Activated gamma-delta T cell treated with Interleukin-2 at 50 U/mL for 16 hours (primary cell): ENCODE measurements at places on chromosomes 7 and 10.

GRCh38 chr7:105831824-105832535 is 44.4 kb downstream of the ATXN7L1 start:
- no peak for DNase-seq

- DNase-seq: no peak
These were observed 67.0 kb upstream of the HPS1 start for GRCh38 chr10:98513704-98514103.

DNA sequence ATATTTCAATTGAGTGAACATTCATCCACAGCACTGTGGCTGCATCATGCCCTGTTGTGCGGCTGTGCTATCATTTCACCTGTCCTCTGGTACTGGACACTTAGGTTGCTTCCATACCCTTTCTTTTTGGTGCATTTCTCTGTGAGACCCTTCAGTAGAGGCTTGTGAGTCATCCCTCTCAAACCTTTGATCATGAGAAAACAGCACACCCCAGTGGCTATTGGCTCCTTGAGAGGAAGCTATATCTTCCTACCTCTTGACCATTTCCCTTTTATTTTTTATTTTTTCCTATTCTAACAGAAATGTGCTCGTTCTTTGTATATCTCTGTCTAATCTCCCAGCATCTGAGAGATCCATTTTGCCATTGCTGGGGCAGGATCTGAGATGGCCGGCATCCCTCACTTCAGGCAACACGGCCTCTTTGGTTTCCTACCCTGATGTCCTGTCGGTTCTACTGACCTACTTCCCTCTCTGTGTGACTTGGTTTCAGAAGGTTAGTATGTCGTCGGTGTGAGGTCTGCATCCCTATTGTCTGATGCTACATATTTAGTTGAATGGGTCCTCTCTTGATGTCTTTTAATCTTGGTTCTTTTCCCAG is 23.8 kb upstream of the PIK3AP1 start:
- no peak for DNase-seq

- no peak for DNase-seq
These were observed 683 bp downstream of the MACROH2A2 start for GRCh38 chr10:70053218-70053840.

- DNase-seq: no peak
These were observed 44.4 kb downstream of the PFKFB3 start for GRCh38 chr10:6247041-6247712.

GRCh38 chr10:63150745-63151144 is 17.6 kb downstream of the NRBF2 start:
- DNase-seq: no peak

- DNase-seq: no peak
These were observed 1310.8 kb downstream of the XPNPEP1 start for GRCh38 chr10:108612485-108612884.

DNA sequence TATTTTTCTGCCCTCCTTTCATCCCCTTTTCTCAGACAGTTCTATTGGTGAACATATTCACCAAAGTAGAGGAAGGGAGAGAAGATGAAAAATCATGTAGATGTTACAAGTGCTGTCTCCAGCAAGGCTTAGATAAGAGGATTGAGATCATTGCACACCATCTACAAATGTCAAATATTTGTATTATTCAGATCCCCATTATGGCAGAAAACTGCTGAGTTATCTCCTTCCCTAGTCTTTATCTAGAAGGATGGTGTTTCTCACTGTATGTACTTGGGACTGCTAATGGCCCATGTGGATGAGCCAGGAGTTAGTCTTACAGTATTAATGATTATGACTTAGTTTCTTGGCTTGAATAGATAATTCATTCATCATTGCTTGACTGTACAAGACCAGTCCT is 147.2 kb upstream of the EEPD1 start:
- DNase-seq: no peak

DNA sequence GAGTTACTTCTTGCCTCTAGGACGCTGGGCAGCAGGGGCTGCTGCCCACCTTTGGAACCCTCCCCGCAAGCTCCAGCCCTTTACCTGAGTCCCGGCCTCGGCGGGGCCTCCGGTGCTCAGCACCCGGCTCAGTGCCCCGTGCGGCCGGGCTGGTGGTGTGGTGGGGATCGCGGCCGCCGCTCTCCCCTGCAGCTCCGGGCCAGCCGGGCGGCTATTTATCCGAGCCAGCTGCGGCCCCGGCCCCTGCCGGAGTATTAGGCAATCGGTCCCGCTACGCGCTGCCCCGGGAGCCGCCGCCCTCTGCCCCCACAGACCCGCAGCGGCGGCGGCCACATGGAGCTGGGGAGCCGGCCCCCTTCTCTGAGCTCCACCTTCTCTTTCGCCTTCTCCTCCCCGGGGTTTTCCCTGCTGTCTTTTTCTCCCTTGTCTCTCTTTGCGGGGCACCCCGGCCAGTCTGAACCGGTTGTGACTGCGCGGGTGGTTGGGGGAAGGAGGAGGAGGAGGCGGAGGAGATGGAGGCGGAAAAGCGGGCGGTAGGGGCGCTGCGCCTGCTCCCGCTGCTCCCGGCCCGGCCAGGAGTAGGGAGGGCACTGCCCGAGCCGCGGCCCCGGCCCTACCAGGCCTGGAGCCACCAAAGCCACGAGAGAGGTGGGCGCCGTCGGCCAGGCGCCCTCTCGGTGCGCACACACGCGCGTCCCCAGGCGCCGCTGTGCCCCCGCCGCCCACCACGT is at the start of gene SLC16A9:
TSS of gene SLC16A9 (minus strand) at position 456 of the 731 bp plus-strand sequence. CDS start 25,559 bp downstream, outside the sequence.
- DNase-seq: no peak

GRCh38 chr7:151289891-151290290 is 41.4 kb upstream of the SMARCD3 start:
- no peak for DNase-seq

GRCh38 chr7:47181746-47182361 is 400.1 kb downstream of the TNS3 start:
- DNase-seq: no peak

DNA sequence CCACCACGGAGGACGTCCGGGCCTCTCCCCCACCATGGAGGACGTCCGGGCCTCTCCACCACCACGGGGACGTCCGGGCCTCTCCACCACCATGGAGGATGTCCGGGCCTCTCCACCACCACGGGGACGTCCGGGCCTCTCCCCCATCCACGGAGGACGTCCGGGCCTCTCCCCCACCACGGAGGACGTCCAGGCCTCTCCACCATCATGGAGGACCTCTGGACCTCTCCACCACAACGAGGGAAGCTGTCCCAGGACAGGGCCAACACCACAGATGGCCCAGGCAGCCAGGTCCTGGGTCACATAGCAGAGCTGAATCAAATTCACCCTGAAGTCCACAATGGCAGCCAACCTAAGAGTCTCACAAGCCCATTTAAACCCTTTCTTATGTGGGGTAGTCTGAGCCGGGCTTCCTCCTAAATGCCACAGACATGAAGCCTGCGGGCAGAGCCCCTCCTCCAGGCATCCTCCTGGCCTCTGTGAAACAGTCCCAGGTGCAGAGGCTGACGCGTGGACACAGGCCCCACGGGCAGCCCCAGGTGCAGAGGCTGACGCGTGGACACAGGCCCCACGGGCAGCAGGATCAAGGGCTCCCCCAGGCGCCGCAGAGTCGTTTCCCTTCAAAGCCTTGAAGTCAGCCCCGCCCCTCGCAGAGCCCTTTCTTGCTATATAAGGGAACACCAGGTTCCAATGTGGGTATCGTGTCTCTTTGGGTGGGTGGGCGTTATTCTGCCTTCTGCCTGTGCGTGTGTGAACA is 47.0 kb downstream of the FOXL3 start:
- no peak for DNase-seq

DNA sequence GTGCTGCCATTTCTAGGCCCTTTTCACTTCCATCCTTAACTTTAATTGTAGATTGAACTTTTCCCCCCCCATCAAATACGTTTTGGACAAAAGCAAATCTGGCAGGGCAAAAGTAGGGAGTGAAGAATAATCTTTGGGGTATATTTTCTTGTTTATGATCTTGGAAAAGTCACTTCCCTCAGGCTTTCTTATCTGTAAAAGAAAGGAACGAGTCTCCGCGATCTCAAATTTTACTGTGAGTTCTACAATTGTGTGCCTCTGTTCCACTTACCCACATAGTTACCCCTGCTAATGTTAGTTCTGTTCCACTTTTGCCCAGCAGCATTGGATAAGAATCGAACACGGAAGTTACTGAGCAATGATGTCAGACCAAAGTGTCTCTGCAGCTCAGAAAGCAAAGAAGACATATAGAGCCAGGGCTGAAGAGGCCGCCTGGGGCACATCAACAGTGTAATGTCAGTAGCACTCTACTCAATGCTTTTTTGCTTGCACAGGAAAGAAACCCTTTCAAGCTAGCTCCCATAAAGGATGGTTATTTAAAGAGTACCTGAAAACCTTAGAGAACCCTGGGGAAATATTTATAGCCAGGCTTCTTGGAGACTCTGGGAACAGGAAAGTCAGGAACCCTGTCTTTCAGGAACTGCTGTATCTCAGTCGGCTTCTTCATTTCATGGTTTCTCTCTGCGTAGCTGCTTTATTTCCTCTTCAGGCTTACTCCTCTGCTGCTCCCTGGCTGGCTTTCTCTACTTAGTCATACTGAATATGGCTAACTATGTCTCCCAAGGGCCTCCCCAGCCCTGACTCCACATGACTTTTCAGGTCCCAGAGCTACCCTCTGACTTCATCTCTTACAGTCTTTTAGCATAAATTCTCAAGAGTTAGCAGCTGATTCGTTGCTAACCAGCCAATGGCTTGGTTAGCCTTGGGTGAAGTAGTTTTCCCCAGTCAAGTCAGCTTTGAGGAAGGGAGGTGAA is 123.7 kb upstream of the FAM3C start:
- no peak for DNase-seq

GRCh38 chr7:77627309-77627676 is 69.0 kb upstream of the RSBN1L start:
- no peak for DNase-seq

- DNase-seq: no peak
These were observed 86.8 kb downstream of the ANKRD7 start for GRCh38 chr7:118311121-118311836.

DNA sequence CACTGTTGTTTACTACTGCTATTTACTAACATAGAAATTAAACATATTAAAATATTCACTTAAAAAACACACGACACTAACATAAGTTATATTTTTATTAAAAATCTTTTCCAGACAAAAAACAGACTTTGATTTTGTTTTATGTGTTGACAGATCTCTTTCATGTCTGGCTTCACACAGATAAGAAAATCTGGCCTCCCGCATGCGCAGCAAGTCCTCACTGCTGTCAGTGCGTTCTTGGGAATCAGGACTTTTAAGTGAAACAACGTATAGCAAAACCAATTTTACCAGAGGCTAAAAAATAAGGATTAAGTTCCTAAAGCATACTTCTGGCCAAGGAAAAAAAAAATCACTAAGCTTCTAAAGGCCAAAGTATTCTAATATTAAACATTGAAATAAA is 1.2 kb upstream of the IDI1 start:
- no peak for DNase-seq

GRCh38 chr7:152893801-152894294 is 134.3 kb downstream of the ACTR3B start:
- DNase-seq: no peak

GRCh38 chr7:22751341-22751740 is 24.3 kb downstream of the IL6 start:
- no peak for DNase-seq

DNA sequence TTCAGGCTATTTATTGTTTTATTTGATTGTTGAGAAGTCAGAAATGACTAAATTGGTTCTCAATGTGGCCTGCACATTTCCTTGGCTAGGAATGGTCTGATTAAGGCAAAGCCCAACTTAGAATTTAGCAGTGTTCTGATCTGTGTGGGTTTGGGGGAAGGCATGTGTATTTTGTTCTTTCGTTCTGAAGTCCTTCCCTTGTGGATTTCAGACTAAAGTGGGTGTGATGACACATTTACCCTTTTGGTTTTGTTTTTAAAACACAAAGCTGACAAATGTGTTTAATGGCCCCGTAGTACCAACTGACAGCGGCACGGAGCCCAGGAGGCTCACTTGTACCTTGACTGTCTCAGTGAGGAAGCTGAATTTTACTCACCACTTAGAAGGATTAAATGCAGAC is 452.3 kb upstream of the GALNT17 start:
- DNase-seq: no peak

GRCh38 chr10:121514141-121514865 is 83.9 kb downstream of the FGFR2 start:
- no peak for DNase-seq
